Suppressor macrophage treated with lipopolysaccharide for 1 hour (primary cell): ENCODE measurements at places on chromosomes 6 and 20.
A peak's percentile ranks its signal among the peaks of the same experiment; 100 is the strongest.

DNA sequence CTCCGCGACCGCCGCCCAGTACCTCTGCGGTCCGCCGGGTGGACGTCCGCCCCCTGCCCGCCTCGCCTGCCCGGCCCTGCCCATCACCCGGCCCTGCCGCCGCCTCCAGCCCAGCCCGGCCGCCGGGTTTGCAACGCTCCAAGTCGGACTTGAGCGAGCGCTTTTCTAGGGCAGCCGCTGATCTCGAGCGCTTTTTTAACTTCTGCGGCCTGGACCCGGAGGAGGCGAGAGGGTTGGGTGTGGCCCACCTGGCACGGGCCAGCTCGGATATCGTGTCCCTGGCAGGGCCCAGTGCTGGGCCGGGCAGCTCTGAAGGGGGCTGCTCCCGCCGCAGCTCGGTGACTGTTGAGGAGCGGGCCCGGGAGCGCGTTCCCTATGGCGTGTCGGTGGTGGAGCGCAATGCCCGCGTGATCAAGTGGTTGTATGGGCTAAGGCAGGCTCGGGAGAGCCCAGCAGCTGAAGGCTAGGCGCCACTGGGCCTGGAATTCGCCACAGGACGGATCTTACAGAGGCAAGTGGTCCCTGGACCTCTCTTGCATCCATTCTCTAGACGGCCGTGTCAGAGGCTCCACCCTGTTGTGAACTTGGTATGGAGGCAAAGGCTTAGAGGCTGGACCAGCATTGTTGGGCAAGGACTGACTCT, 11.8 kb downstream of the FAM110A start:
- DNase-seq, result no peak

GRCh38 chr20:57130160-57130772, 136.2 kb downstream of the BMP7 start:
- no peak for DNase-seq

- peak; percentile 63 for DNase-seq
These were observed 584 bp downstream of the KIF13A start for GRCh38 chr6:17986656-17987446.

GRCh38 chr20:571754-572441, 28.3 kb upstream of the CSNK2A1 start:
- no peak for DNase-seq

- DNase-seq, result peak; percentile 31
These were observed 66.9 kb upstream of the FABP7 start for GRCh38 chr6:122712448-122713137.

DNA sequence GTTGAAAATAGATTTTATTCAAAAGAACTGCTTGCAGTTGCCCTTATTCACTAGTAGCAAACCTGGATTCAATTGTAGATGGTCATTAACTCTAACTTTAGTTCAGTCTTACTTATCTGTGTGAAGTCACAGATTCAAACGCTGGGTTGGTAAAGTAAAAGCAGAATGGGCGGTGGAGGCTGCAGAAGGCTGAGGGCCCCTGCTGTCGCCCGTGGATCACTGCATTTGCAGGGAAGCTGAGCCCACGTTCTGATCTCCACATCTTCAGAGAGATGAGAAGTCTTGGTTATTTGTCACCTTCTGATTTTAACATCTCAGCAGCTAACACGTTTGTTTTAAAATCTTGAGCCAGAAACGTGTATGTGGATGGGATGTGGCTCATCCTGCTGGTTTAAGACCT, 75.1 kb downstream of the SNX9 start:
- DNase-seq, result no peak

- no peak for DNase-seq
These were observed 18.7 kb upstream of the PXDC1 start for GRCh38 chr6:3770023-3770720.

GRCh38 chr6:134466771-134467525, 149.0 kb upstream of the SGK1 start:
- DNase-seq, result no peak

DNA sequence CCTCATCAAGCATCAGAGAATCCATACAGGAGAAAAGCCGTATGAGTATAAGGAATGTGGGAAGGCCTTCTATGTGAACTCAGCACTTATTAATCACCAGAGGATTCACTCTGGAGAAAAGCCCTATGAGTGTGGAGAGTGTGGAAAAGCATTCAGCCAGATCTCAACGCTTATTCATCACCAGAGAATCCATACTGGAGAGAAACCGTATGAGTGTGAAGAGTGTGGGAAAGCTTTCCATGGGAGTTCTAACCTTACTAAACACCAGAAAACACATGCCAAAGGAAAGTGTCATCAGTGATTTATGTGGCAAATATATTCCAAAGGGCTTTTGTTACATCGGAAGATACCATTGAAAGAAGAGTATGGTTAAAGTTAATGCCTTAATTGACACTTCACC, 25.4 kb downstream of the ZKSCAN8 start:
- no peak for DNase-seq

DNA sequence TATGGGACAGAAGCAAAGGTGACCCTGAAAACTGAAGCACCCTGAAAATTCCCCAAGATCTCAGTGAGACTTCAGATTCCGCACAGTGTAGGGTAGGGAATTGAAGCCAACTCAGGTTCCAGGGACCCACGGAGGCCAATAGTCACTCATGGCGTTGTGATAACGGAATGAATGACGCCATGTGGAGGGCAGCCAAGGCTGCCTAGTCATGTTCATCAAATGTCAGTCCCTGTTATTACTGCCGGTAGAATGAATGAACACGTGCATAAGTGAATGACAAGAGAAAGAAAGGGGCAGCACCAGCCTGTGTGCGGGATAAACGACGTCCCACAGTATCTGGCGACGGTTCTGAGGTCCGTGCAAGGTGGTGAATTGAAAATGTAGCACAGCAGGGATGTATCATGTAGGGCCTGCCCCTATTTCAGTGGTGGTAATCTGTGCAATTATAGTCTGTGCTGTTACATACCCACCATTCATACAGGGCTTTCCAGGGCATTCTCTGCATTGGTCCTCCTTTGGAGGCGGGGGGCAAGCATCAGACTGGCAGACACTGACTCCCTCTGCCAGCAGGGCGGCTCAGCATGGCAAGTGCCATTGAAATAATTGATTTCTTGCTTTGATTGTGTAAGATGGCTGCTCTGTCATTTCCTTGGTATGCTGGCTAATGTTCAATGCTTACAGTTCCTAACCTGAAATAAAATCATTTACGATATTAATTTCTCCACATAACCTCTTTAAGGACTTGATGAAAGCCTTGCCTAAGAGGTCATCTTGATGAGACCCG, 386.9 kb downstream of the CDH4 start:
- DNase-seq, result no peak

DNA sequence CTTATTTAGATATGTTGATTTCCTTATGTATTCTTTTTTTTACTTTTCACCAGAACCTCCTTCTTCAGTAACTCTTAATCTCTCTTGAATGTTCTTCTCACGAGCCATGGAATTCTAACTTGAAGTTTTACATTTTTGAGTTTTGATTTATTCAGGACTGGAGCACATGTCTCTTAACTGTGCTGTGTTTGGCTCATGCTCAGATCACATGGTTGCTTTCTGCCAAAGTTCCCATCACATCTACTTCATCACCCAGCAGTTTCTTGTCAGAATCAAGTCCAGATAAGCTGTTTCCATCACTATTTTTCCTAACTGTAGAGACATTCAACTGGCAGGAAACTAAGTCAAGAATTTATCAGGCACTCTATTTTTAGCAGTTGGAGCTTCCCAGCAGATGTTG, 31.7 kb downstream of the SLC35A1 start:
- DNase-seq, result no peak

GRCh38 chr6:139320081-139320480, 28.3 kb upstream of the TXLNB start:
- DNase-seq, result peak; percentile 82

DNA sequence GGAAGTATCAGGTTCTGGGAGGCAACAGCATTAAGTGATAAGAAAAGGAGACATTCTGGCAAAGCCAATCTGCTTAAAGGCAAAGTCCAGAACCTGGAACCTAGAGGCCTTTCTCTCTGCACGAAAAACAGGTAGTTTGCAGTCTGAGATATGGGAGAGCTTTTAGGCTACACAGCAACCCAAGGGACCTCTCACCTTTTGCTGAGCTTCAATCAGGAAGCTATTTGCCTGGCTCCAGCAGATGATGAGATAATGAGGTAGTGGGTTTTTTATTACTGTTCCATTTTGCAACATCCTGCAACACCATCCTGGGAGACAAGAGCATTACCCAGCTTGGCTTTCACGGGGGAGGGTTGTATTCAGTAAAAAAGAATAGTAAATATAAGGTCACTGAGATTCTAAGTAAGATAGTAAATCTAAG, 143.1 kb downstream of the ADGRG6 start:
- no peak for DNase-seq

GRCh38 chr20:37426106-37426505, 80.2 kb downstream of the SRC start:
- no peak for DNase-seq

GRCh38 chr6:52016915-52017748, 70.3 kb downstream of the PKHD1 start:
- DNase-seq, result no peak

DNA sequence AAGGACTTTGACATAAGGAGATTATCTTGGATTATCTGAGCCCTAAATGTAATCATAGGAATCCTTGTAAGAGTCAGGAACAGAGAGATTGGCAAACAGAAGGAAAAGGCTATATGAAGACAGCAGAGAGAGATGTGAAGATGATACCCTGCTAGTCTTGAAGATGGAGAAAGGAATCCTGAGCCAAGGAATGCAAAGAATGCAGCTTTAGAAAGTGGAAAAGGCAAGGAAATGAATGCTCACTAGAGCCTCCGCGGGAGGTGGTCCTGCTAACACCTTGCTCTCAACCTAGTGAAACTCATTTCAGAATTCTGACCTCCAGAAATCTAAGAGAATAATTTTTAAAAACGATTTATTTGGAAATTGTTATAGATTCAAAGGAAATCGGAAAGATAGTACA, 117.1 kb downstream of the TBXT start:
- DNase-seq, result no peak

DNA sequence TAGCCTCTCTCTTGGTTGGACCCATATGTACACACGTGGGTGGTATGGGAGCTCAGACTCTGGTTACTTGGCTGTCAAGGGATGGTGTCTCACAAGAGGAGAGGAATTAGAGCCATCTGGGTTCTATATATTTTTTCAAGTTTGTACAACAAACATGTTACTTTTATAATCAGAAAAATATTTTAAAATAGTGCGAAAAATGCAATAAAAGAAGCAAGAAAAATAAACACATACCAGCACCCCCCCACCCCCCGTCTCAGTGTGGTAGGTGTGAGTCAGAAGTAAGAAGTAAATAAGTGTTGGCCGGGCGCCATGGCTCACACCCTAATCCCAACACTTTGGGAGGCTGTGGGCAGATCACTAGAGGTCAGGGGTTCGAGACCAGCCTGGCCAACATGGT, 2.1 kb upstream of the TIAM2 start:
- no peak for DNase-seq
